Fibroblast of skin of back (primary cell): ENCODE measurements at places on chromosomes 4 and X.

- DNase-seq: no peak
Observed at GRCh38 chr4:140243278-140243753, 89.3 kb upstream of the MAML3 start.

DNA sequence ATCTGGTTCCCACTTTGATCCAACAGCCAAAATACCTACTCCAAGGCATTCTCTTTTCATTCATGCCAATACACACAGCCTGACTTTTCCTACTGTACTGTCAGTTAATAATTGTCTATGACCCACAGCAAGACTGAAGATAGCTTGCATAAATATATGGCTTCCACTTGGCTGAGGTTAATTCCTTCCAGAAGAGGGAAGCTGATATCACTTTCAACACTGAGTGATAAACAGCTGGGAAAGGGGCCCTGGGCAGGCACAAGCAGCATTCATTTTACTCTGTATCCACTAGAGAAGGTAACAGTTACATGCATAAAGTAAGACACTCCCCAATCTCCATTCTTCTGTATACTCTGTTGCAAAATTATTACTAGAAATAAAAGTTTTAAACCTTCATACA is 200.2 kb upstream of the UGT8 start:
- DNase-seq: no peak

GRCh38 chr4:57109847-57110639 is at the start of gene IGFBP7:
IGFBP7 (minus strand) TSS chr4:57110385; CDS start chr4:57110351, 34 bp downstream.
- peak; percentile 77 for DNase-seq

DNA sequence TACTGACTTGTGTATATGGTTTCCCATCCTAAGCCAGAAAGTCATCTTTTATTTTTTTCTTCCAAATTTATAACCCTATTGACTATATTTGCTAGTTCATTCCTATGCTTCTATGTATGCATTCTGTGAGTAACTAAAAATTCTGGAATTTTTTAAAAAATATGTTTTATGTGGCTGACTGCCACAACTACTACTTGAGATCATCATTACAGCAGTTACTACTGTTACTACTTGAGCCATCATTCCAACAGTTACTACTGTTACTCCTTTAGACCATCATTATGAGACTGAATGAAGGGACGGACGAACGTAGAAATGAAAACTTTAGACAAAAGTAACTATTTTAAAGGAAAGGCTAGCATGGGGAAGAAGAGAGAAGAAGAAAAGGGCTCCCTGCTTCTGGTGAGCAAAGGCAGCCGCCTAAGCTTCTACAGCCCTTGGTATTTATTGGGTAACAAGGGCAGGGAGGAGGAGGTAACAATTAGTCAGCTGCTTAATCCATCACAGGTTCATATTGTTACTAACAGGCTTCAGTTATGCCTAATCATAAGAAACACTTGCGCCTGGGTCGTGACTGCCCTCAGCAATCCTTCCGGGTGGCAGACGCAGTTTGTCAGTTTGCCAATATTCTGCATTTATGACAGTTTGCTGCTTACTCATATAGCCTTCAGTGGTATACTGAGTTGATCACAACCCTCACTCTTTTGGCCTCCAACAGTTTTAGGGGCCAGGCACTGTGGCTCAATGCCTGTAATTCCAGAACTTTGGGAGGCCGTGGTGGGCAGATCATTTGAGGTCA is 80.4 kb downstream of the PDLIM5 start:
- DNase-seq: peak; percentile 78

DNA sequence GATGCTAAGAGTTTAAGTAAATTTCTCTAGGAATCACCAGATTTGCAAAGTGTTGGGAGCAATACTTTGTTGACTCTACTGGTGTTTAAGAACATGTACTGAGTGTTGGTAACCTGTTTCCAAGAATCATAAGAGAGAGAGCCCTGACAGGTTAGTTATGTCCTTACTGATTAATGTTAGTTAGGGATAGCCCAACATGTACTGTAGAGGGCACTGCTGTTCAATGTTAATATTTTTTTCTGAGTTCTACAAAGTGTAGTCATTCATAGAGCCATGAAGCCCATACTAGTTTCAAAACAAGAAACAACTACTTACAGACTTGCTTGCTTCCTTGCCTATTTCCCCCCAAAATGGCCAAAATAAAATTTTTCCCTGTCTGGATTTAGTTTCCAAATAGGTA is 11.9 kb downstream of the TMPRSS11D start:
- peak; percentile 46 for DNase-seq

- peak; percentile 56 for DNase-seq
Observed at GRCh38 chr4:127732623-127733328, 2.6 kb downstream of the SLC25A31 start.

GRCh38 chr4:168647646-168648375 is 151.0 kb downstream of the PALLD start:
- DNase-seq: peak; percentile 49

DNA sequence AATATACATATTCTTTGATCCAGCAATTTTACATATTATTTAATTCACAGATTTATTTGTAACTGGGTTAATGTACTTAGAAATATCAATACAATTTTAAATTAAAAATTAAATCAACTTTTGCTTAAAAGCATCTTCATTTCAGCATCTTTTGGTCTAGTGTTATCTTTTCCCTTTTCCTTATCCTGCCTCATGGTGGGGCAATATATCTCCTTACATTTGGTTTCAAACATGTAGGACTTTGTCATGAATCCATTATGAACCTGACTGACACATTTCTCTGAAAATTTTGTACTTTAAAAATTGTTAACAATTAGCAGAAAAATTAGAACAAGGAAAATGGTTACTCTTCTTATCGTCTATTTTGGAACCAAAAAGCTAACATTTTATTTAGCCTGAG is 42.8 kb upstream of the ANK2 start:
- DNase-seq: no peak

DNA sequence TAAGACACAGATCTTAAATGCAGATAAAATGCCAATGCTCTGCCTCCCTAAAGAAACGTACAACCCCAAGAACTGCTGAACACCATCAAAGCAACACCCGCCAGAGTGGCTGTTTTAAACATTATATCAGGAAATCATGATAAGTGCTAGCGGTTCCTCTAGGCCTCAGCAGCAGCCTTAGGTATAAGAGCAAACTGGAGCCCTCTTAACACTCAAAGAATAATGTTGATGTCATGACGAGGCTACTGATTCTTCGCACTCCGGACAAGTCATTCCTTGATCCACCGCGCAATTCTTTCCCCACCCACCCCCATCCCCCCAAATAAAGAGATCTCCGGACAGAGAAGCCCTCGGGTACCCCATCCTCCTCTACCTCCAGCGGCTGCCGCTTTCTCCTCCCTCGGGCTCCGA is 507 bp downstream of the LIN54 start:
- peak; percentile 33 for DNase-seq

- DNase-seq: no peak
Observed at GRCh38 chr4:165921546-165921945, 48.5 kb downstream of the TLL1 start.

GRCh38 chr4:183638436-183638835 is 20.5 kb downstream of the RWDD4 start:
- peak; percentile 67 for DNase-seq

DNA sequence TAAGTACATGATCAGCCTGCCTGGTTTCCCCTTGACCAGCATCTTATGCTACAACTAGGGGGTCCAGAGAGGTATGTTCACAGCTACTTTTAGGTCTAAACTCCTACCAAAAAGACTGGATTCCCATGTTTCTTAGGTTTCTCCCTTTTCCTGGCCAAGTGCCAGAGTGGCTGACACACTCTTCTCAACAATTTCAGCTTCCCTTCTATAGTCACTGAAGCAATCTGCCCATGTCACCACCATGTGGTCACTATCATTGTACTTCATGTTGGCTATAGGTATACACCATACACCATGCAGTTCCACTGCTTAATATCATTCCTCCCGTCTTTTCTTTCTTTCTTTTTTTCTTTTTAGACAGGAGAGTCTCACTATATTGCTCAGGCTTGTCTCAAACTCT is 66.9 kb downstream of the KLHL13 start:
- DNase-seq: no peak

DNA sequence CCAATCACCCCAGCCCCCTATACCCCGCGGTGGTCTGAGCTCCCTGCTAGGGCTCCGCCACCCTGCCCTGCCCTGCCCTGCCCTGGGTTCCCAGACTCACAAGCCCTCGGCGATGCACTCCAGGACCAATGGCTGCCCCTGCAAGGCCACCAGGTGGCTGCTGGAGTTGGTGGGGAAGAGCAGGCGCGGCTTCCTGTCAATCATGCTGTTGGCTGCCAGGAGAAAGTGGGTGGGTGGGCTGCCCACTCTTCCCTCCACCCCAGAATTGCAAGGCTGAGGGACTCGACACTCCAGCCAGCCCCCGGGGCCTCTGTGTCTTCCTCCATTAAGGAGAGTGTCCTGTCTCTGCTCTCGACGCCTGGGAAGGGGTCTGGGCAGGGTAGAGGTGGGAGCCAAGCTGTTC is 15.7 kb downstream of the L1CAM start:
- DNase-seq: no peak

DNA sequence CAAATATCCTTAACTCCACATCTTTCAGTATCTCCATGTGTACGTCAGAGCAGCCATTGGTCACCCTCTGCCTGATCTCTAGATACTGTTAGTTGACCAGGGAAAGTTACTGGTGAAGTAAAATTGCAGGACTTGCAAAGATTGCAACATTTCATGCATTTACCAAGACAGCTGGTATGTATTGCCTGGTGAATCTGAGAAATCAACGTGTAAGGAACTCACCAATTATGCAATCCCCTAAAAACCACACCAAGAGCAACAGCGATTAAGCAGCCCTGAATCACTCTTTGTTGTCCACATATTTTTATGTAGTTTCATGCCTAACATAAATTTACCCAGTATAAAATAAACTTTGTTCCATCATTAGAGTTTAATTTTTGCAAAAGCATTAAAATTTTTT is 271.2 kb downstream of the NLGN4X start:
- peak; percentile 1 for DNase-seq

DNA sequence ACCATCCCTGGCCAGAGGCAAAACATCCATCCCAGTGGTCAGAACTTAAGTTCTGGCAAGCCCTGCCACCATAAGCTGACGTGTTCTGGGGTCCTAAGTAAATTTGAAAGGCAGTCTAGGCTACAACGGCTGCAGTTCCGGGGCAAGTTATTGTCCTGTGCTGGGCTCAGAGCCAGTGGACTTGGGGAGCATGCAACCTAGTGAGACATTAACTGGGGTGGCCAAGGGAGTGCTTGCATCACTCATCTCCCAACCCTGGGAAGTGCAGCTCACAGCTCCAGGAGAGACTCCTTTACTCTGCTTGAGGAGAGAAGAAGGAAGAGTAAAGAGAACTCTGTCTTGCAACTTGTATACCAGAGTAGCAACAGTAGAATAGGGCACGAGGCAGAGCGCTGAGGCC is 425.4 kb upstream of the PITX2 start:
- no peak for DNase-seq

DNA sequence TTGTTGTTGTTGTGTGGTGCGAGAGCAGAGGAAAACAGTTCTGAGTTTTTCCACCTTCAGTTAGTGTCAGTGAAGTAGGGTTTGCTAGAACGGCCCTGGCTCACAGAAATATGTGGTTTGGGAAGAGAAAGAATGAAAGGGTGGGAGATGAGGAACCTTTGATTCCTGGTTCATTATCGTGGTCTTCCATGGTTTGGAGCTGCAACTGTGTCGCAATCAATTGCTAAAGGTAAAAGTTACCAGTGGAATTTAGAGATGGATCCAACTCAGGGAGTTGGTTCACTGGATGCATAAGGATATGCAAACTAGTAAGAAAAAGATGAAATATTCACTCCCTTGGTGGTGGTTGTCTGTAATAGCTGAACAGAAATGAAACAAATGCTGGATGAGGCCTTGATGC is 35.6 kb upstream of the GPR34 start:
- no peak for DNase-seq

GRCh38 chr4:163395758-163396157 is 52.1 kb downstream of the NPY5R start:
- no peak for DNase-seq

DNA sequence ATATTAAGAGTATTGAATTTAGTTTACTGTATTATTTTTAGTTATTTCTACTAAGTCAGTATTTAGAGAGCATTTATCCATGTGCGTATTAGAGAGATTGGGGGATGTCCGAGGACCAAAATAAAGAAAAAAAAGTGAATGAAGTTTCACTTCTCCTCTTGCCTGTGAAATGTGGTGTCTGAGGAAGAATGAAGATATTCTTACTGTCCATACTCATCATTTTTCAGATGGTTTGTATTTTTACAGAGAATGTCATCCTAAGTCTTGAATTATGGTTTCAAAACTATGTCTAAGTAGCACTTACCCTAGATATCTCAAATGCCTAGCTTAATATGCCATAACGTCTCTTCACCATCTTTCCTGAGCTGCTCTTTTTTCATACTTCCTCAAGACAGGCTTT is 854.3 kb downstream of the C4orf33 start:
- no peak for DNase-seq

- no peak for DNase-seq
Observed at GRCh38 chr4:113449410-113449974, 312.0 kb downstream of the CAMK2D start.

DNA sequence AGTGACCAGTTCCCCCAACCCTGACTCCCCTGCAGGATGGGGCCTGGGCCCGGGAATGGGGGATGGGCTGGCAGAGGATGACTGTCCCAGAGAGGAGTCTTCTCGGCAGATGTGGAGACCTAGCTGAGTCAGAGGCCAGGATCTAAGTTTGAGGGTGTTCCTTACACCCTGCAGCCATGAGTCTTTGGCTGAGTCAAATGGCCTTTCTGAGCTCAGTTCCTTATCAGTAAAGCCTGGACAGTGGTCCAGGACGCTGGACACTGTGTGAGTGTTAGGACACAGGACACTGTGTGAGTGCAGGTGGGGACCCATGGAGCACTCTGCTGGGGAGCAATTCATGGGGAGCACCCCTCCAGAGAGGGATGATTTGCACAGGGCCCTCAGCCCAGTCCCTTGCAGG is 5.0 kb downstream of the IL9R start:
- no peak for DNase-seq

- DNase-seq: peak; percentile 50
Observed at GRCh38 chrX:106606571-106606970, 5.2 kb upstream of the RADX start.

DNA sequence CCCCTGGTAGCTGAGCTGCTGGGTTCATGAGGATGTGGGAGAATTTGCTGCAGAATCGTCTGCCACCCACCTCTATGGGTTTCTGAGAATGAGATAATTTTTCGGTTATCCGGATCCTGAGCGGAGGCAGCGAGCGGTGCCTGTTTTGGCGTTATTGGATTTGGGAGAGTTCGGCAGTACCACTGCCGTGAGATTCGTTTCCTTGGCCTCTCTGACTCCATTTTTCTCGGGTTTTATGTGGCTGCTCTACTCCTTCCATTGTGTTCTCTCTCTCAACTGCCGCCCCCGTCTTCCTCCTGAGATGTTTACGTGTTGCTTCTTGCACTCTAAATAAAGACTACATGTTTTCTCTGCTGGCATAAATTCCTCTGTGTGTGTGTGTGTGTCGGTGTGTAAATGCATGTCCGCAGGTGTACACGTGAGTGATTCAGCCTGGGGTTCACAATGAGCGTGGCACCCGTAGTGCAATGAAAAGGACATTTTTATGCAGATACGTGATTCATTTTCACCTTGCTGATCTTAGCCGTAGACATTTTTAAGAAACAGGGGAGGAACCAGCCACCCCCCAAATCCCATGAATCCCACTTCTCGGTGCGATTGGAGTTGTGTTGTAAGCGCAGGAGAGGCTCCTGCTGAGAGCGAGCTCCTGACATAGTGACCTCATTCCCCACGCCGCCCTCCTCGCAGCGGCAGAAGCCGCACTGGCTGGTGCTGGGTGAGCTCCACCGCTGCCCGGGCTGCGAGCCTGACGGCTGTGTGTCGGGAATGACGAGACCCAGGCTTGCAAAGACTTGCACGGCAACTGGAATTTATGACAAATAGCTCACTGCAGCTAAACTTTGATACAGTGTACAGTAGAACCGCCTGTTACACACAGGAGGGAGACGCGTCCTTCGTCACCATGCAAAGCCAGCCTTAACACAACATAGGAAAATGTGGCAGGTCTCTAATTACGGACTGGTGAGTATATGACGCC is 82.2 kb downstream of the STOX2 start:
- DNase-seq: peak; percentile 92
